ENCODE measurements at places on chromosomes 5 and 9.

GRCh38 chr9:128225770-128226411, 22.7 kb downstream of the DNM1 start:
- DNase-seq, result no peak

GRCh38 chr9:96565671-96566497, 53.8 kb downstream of the CDC14B start:
- no peak for DNase-seq

- DNase-seq, result no peak
These were observed 18.5 kb upstream of the RCL1 start for GRCh38 chr9:4774209-4774608.

- no peak for DNase-seq
These were observed 78.6 kb upstream of the MPDZ start for GRCh38 chr9:13358128-13358527.

- no peak for DNase-seq
These were observed 34.7 kb downstream of the ARHGEF37 start for GRCh38 chr5:149615976-149616375.

DNA sequence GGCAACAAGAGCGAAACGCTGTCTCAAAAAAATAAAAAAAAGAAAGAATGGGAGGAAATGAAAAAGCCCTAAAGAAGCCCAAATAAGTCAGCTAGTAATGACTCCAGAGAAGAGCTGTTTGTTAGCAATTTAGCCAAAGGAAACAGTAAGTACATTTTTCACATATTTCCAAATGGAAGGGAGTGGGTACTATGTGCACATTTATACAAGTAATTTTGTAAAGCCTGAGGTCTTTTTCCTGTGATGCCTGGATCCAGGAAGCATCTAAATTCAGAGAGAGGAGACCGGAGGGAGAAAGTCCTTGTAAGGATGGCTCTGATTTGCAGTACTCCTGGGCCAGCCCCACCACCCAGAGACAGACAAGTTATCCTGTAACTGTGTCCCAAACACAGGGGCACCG, 14.7 kb downstream of the FBP1 start:
- no peak for DNase-seq

DNA sequence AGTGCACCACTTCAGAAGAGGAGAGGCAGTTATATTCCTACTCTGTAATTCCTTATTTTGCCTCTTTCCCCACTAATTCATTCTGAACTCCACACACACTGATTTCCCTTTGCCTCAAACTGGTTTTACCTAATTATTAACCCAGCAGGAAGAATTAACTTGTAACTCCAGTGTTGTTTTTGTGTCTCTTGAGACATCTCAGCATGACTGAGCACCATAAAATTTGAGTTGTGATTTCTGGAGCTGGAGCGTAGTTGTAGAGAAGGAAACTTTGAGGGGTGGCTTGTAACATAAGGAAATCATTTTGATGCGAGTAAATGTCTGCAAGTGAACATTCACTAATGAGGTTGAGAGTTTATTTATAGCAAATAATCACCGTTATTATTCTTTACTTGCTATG, 265.2 kb downstream of the TMEM38B start:
- DNase-seq, result no peak

DNA sequence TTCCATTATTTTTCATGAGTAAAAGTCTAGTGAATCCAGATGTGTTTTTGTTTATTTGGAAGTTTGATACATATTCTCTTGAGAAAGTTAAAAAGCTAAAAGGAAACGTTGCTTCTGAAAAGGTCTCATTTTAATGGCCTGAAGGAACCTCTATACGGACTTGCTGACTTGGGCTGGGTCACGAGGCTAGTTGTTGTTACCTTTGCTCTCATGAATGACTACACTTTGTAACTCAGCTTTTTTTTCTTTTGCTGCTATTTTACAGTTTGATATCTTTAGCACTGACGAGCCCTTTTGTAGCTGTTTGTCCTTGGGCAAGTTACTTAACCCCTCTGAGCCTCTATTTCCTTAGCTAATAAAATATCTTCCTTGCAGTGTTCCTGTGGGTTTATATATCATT, 211.5 kb downstream of the PCSK5 start:
- DNase-seq, result no peak

- DNase-seq, result no peak
These were observed 315.6 kb upstream of the DAB2 start for GRCh38 chr5:39740404-39740803.

DNA sequence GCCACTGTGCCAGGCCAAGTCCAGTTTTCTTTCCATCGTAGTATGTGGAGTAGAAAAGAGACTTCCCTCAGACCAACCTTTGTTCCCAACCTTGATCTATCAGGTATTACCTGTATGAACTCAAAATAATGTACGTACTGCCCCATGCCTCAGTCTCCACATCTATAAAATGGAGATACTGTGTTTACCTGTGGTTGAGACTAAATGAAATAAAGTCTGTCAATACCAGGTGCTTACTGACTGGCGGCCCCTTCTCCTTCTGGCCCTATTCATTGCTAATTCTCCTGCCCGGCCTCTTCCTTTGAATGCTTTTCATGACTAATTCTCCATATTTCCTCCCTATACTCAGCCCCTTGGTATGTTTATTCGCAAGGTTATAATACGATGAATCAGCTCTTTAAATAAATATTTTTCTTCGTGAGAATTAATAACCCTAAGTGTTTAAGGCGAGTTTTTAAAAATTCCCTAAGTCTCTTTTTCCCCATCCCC, 89.6 kb upstream of the BASP1 start:
- DNase-seq, result no peak

GRCh38 chr5:66542711-66543110, 53.5 kb upstream of the MAST4 start:
- DNase-seq, result no peak

DNA sequence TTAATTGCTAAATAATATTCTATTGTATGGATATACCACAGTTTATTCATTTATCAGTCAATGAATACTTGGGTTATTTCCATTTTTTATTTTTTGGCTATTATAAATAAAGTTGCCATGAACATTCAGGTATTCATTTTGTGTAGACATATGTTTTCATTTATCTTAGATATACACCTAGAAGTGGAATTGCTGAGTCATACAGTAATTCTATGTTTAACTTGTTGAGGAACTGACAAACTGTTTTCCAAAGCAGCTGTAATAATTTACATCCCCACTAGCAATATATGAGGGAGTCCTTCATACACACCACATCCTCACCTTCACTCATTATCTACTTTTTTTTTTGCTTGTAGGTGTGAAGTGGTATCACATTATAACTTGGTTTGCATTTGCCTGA, 123.6 kb downstream of the FBN2 start:
- DNase-seq, result no peak

DNA sequence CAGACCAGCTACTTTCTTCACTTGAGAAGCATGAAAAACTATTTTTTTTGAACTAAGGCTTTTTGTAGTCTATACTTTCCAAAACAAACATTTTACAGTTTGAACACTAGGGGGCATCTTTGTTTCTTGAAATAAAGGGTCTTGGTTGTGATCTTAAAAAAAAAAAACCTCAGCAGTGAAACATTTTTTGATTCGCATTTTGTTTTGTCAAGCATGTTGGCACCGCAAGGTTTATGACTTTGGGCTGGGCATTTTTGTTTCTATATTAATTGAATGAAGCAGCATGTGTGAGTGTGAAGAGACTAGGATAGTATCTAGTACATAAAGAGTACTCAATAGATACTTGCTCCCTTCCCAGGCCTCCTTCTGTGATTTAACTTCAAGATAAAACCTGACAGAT, 31.6 kb upstream of the ACOT12 start:
- no peak for DNase-seq

DNA sequence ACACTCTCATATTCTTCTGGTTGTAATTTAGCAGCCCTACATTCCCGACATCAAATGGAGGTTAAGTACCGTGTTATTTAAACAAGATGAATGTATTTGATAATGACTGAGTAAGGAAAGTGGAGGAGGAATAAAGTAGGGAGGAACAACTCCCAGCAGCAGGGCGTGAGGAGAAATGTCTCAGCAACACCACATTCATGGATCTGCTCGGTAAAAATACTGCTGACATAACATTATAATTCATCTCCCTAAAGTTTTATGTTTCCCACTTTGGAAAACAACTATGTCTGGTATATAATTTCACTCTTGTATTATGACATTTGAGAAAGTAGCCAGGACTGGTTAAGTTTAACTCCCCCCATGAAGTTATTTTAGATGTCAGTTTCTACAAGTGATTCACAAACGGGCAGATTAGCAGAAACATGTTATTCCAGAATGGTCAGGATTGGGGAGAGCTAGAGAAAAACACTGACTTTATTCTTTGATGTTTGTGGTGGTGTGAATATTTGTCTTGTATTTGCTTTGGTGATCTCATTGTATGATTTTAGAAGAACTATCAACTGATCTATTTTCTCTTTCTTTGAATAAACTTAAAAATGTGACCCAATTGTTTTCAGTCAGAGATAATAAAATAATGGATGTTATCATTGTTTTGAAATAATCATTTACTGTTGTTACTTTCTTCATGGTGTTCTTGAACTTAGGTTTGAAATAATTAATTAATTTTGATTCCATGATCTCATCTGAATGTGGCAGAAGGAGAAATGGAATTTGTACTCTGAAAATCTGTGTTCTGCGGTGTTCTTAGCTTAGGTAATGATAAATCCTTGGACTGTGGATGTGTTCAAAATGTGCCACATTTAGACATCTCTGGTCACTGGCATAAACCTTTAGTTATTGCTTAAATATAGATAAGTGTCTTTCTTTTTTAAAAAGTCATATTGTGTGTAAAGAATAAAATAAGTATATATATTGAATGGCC, 303.6 kb upstream of the ZNF608 start:
- DNase-seq, result no peak

Data from Peyer's patch (tissue), 4 donors.